Esophagus squamous epithelium (tissue), 5 donors: ENCODE measurements at places on chromosomes 4 and X. TPM values are rescaled to one million over a fixed set of nuclear protein-coding genes. Genes with fewer than 3 reads are reported as not detected.
A peak's percentile ranks its signal among the peaks of the same experiment; 100 is the strongest.

The METTL14 gene
- total RNA-seq = 42.0 TPM

The PAGE1 gene
- total RNA-seq = not detected

GRCh38 chr4:74794382-74795010 lies at the start of gene BTC:
Gene BTC (minus strand): TSS chr4:74794523. CDS start chr4:74794325, 198 bp downstream.
- no peak for DNase-seq
- peak within 1 kb of the TSS; percentile 66 for H3K4me3 ChIP-seq
- peaks cover 3% of the 10 kb centered on the region for H3K4me1 ChIP-seq
- H3K27ac ChIP-seq = peak within 1 kb of the TSS; percentile 82
- no peaks in the 10 kb centered on the region for H3K36me3 ChIP-seq

DNA sequence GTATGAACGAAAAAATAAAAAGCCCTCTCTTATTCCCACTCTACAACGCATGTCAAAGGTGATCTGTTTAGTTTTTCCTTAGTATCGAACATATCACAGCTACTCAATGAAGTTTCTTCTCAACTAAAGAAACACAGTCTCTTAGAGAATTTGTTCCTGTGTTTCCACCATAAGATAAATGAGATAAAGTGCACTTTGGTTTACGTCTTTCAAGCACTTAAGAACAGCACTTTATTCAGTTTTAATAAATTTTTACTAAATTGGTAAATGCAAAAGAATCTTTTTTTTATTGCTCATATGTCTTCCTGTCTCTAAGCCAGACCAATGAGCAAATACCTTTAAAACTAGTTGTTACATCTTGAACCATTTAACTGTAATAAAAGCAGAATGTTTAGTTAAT lies 259.8 kb downstream of the CHIC1 start:
- no peak overlapping the region for H3K27ac ChIP-seq
- H3K36me3 ChIP-seq = no peaks in the 10 kb centered on the region
